Kasumi-1 (cell line): ENCODE measurements at places on chromosomes 6 and 20.

DNA sequence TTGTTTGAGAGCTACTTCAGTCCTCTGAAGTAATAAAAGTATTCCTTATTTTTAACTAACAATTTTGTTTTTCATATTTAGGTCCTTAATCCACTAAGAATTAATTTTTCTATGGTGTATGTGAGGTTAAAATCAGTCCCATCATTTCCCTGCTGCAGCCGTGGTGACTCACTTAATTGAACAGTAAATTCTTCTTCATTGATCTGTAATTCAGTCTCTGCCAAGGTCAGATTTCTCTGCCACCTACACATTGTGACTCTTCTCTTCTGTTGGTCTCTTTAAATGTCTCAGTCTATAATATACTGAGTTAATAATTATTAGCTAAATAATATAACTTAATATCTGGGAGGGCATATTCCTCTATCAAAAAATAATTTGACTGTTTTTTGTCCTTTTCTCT, 262.3 kb downstream of the UTRN start:
- no peak for DNase-seq

DNA sequence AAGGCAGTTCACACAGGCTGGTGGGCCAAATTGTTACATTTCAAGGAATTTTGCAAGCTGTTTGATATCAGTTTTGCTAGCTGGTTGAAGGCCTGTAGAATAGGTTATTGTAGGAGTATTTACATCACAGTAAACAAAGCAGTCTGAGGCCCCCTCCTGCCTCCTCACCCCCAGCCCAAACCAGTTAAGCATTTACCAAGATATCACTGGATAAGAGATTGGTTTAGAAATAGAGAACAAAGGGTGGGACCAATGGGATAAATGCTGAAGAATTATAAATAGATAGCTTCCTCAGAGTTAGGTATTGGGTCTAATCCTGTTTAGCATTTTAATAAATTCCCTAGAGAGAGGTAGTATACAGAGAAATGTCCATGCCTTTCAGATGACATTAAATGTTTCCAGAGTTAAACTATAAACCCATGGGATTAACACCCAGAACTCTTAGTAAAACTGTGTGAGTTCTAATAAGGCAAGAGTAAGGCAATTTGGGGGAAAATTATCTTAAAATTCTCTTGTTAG, 2.3 kb upstream of the PHACTR2 start:
- DNase-seq = no peak

DNA sequence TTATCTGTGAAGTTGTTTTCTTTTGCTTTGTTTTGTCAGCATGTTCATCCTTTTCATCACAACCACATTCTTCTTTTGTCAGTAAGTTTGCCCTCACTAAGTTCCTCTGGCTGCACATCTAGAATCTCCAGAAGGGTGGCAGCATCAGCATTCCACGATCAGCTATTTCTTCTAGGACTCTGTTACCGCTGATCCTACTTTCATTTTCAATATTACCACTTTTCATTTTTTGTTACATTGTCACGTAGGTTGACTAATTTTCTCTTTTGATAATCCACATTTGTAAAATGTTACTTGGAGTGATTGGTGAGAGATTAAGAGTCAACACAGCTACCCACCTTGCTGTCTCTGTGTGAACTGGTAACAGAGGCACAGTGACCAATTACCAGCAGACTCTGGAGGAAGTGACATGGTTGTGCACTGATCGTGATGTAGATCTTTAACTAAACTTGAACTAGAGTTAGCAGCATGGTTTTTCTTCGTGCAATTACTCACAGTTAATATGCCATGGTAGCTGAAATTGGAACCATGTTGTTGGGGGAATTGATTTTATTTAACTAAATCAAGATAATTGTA, 307.9 kb upstream of the SLC35B3 start:
- DNase-seq = peak; percentile 68

- DNase-seq = no peak
These were observed 54.4 kb upstream of the RNF182 start for GRCh38 chr6:13870214-13870830.

GRCh38 chr20:62845416-62846160, 16.0 kb downstream of the TCFL5 start:
- DNase-seq = no peak

- no peak for DNase-seq
These were observed 10.0 kb downstream of the KIF16B start for GRCh38 chr20:16563066-16563806.

GRCh38 chr6:17125407-17125806, 23.6 kb downstream of the STMND1 start:
- DNase-seq = no peak
